ENCODE measurements at places on chromosomes 5 and 9. TPM values are rescaled to one million over a fixed set of nuclear protein-coding genes. Genes with fewer than 3 reads are reported as not detected.

- no peak for DNase-seq
These were observed 259.8 kb downstream of the NSG2 start for GRCh38 chr5:174305241-174305681.

Gene CEL
- total RNA-seq, result 10.4 TPM

Gene SLC6A18
- not detected for total RNA-seq

Gene DBH
- total RNA-seq, result 0.24 TPM

GRCh38 chr5:92328584-92329259 is 945.6 kb upstream of the ARRDC3 start:
- no peak for DNase-seq
